ENCODE measurements at places on chromosomes 5 and 9. TPM values are rescaled to one million over a fixed set of nuclear protein-coding genes. Genes with fewer than 3 reads are reported as not detected.

The MOCS2 gene
- 44.2 TPM for total RNA-seq

The SH3TC2 gene
- 1.2 TPM for total RNA-seq

The TMEM252 gene
- not detected for total RNA-seq

The IL13 gene
- total RNA-seq = not detected

The RASEF gene
- total RNA-seq = 0.28 TPM
